ENCODE measurements at places on chromosomes 3 and 15.

GRCh38 chr3:147809206-147809605 is 400.0 kb downstream of the ZIC1 start:
- no peak for DNase-seq

DNA sequence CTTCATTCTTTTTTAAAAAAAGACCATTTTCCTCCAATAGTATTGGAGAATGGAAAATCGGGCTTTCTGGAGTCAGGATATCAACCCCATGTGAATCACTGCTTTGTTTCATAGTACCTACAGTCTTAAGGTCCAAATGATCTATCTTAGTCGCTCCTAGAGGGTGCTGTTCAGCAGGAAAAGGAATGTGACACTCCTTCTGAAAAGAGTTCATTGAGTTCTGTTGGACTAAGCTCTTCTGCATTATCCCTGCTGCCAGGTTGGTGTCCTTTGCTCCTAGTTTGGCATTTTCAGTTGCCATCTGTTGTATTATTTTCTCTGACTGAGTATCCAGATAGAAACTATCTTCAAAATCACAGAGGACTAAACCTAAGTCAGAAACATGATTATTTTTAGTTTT is 57.2 kb downstream of the POLQ start:
- no peak for DNase-seq

DNA sequence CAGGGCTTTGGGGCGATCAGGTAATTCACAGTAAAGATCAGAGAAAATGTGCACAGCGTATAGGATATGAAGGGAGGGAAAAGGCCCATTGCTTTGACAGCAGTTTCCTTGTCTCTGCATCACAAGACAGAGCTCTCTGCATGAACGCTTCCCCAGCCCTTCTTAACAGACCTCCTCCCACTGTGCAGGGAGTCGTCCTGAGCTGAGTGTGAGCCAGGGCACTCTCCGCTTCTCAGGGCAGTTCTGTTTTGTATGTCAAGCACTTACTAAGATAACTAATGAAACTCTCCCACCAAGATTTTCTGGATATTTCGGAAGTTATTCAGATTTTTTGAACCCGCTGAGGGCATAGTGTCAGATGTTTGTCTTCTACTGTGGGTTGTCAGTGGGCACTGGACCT is 105.8 kb upstream of the C15orf61 start:
- DNase-seq: no peak

GRCh38 chr15:41367418-41367817 is 34.7 kb downstream of the NUSAP1 start:
- no peak for DNase-seq

DNA sequence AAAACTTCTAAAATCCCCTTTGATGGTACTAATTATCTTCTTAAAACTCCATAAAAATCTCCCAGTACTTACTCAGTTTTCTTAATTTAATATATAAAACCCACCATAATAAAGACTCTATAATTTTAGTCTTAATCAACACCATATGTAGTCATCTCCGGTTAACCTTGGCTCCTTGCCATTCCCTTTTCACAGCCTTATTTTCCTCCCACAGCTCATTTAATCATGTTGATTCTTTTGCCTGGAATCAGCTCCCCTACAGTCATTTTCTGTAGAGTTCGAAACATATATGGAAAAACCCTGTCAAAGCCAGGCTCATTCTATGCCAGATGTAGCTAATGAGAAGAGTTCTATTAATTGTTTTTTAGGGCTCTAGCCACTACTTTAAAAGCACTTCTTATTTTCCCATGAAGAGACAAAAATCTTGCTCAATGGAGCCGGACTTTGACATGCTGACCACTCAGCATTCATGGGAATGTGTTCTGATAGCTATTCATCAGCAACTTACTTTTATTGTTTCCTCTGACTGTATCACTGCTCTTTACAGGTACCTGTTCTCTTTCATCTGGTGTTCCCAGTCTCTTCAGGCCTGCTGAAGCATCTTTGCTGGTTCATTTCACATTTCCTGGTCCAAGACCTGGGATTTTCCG is 573.4 kb downstream of the NAALADL2 start:
- no peak for DNase-seq

DNA sequence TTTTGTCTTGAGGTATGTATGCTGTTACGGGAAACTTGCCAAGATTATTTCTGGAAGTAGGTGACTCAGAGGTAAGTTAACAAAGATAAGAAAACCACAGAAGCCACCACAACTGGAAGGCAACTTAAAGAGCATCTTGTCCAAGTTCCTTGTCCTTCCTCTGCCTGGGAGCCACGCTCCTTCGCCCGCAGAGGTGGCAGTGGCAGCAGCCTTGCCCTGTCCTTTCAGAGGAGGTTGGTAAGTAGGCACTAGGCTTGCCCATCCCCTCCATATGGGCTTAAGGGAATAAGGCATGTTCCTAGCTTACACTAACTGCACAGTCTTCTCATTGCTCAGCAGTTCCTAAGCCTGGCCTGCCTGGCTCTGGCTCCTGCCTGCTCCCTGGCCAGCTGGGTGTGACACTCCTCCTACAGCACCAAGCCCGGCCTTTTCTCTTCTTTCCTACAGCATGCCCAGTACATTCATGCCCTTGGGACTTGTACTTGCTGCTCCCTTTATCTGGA is 48.0 kb upstream of the RAB6B start:
- DNase-seq: no peak

- no peak for DNase-seq
Measured at GRCh38 chr3:192826214-192827006, 91.2 kb downstream of the MB21D2 start.

GRCh38 chr3:152706991-152707713 is 127.8 kb upstream of the P2RY1 start:
- DNase-seq: no peak

DNA sequence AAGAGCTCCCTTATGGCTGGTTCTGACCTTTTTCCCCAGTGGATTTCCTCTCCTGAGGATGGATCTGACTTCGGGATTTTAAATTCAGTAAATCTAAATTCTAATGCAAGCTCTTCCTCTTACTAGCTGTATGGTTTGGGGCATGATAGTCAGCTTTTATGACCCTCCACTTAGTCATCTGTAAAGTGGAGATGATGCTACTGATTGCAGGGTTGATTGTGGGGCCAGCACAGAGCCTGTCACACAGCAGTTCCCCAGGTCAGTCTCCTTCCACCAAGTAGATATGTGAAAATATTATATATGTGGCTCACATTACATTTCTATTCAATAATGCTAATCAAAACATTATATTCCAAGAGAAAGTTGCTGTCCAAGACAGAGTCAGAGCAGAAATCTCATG is 141.3 kb upstream of the UBE2E1 start:
- no peak for DNase-seq

- DNase-seq: no peak
Measured at GRCh38 chr3:182000447-182000846, 288.7 kb downstream of the SOX2 start.

GRCh38 chr3:5022966-5023776 is 43.9 kb downstream of the BHLHE40 start:
- no peak for DNase-seq

- DNase-seq: no peak
Measured at GRCh38 chr3:2516762-2517441, 418.2 kb downstream of the CNTN4 start.
